ENCODE measurements at places on chromosomes 7 and 10.
A peak's percentile ranks its signal among the peaks of the same experiment; 100 is the strongest.

DNA sequence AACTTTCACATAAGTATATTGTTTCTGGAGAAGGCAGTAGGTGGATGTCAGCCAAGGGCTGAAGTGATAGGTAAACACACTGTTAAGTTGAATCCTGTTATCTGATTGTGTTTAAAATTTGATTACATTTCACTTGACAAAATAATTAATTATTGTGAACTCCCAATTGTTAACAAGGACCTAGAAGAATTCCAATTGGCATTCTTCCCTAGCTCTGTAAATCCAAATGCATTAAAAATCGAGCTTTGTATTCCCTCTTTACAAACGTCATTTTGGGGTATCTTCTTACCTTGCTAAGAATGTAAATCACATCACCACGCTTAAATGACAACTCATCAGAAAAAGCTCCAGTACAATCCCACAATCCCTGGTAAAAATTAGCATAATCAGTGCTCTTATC is 179.9 kb downstream of the SKAP2 start:
- no peak for DNase-seq
- no peak overlapping the region for H3K4me3 ChIP-seq
- H3K27me3 ChIP-seq: peaks cover 33% of the 10 kb centered on the region
- no peak overlapping the region for H3K27ac ChIP-seq
- H3K4me1 ChIP-seq: no peaks in the 10 kb centered on the region

DNA sequence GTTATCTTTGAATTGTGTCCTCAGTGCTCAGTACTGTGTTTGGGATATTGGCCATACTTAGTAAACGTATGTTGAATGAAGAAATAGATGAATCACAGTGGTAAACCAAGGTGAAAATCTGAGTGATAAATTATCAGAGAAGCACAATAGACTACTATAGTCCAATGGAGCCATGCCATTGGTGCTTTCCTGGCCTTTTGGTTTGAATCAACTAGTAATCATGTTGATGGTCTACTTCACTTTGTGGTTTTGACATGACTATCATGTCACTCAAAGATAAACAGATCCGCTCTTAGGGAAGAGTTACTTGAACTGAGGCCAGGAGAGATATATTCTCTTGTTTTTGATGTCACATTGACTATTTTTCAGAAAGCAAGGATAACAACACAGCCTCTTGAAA is 86.1 kb upstream of the IGFBP3 start:
- no peak for DNase-seq
- no peaks in the 10 kb centered on the region for H3K27me3 ChIP-seq
- no peak overlapping the region for H3K4me3 ChIP-seq
- H3K4me1 ChIP-seq: no peaks in the 10 kb centered on the region
- peaks cover 2% of the 10 kb centered on the region for H3K36me3 ChIP-seq

GRCh38 chr10:69088801-69089501 is 1.0 kb downstream of the SRGN start:
- peak overlapping the region; percentile 100 for H3K27ac ChIP-seq
- H3K4me1 ChIP-seq: peaks cover 47% of the 10 kb centered on the region
- H3K36me3 ChIP-seq: peaks cover 2% of the 10 kb centered on the region
- DNase-seq: peak; percentile 19
- H3K4me3 ChIP-seq: peak overlapping the region; percentile 87
- no peaks in the 10 kb centered on the region for H3K27me3 ChIP-seq

- H3K4me3 ChIP-seq: no peak overlapping the region
- H3K27ac ChIP-seq: no peak overlapping the region
- no peak for DNase-seq
Measured at GRCh38 chr10:131970946-131971345, 10.8 kb downstream of the BNIP3 start.

- peaks cover 5% of the 10 kb centered on the region for H3K27me3 ChIP-seq
- H3K27ac ChIP-seq: no peak overlapping the region
- DNase-seq: no peak
- no peak overlapping the region for H3K4me3 ChIP-seq
- no peaks in the 10 kb centered on the region for H3K4me1 ChIP-seq
Measured at GRCh38 chr10:93293999-93294398, 188.1 kb downstream of the MYOF start.

- no peak overlapping the region for H3K27ac ChIP-seq
- no peak overlapping the region for H3K4me3 ChIP-seq
- H3K36me3 ChIP-seq: peaks cover 11% of the 10 kb centered on the region
Measured at GRCh38 chr7:2838873-2839578, 5.1 kb downstream of the GNA12 start.

- H3K4me3 ChIP-seq: no peak overlapping the region
- peaks cover 4% of the 10 kb centered on the region for H3K4me1 ChIP-seq
- H3K27ac ChIP-seq: no peak overlapping the region
- H3K27me3 ChIP-seq: no peaks in the 10 kb centered on the region
Measured at GRCh38 chr10:126463286-126463685, 75.0 kb upstream of the ADAM12 start.

DNA sequence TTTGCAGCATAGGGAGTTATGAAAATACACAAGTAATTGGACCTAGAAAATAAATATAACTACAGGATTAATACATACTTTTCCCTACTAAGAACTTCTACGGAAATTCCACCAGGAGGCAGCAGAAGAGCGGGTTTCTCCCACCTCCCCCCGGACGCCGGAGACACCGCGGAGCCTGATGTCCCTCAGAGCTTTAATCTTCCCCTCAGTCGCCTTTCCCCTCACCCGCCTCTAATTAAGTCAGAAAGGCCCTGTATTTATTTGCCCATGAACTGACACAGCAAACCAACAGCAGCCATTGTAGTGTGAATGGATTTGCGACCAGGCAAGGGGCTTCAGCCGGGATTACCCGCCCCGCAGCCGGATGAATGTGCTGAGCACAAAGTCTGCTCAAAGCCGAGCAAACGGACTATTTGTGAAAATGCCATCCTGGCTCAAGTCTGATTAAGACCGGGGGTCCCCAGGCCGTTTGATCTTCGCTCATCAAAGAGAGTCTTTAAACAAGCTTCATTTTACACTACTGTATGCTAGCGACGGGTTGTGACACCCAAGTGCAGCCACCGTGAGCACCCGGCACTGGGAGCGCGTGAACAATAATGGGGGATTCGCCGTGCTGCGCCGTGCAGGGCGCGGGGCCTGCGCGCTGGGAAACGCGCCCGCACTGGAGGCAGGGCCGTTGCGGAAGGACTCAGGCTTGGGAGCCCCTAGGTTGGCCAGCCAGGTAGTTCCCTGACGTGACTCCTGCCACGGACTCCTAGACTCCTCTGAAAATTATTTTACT is 5.6 kb upstream of the DKK1 start:
- no peak overlapping the region for H3K27ac ChIP-seq
- peaks cover 42% of the 10 kb centered on the region for H3K27me3 ChIP-seq
- peaks cover 11% of the 10 kb centered on the region for H3K4me1 ChIP-seq
- peaks cover 2% of the 10 kb centered on the region for H3K36me3 ChIP-seq
- H3K4me3 ChIP-seq: peak overlapping the region; percentile 9
- no peak for DNase-seq

GRCh38 chr7:130900471-130901076 is 166.6 kb upstream of the KLF14 start:
- peak overlapping the region; percentile 94 for H3K27ac ChIP-seq
- H3K4me3 ChIP-seq: peak overlapping the region; percentile 80
- no peaks in the 10 kb centered on the region for H3K27me3 ChIP-seq
- DNase-seq: no peak
- H3K4me1 ChIP-seq: peaks cover 77% of the 10 kb centered on the region

DNA sequence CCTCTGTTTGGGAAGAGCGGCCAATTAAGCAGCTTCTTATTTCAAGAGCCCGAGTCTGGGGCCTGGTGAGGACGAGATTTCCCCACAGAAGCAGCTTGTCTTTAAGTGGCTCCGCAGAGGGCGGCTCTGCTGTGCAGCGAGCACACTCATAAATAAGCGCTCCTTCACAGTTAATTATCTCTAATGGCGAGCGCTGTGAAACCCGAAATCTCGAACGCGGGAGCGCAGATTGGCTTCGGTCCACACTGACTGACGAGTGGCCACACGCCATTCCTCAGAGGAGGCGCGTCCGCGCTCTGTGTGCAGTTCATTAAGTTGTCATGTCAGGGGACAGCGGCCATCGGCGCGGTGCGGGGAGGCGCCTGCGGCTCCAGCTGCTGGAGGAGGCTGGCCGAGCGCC is 560.9 kb downstream of the DNAJB6 start:
- no peaks in the 10 kb centered on the region for H3K4me1 ChIP-seq
- no peak overlapping the region for H3K4me3 ChIP-seq
- peaks cover 14% of the 10 kb centered on the region for H3K27me3 ChIP-seq
- H3K36me3 ChIP-seq: no peaks in the 10 kb centered on the region
- no peak for DNase-seq

DNA sequence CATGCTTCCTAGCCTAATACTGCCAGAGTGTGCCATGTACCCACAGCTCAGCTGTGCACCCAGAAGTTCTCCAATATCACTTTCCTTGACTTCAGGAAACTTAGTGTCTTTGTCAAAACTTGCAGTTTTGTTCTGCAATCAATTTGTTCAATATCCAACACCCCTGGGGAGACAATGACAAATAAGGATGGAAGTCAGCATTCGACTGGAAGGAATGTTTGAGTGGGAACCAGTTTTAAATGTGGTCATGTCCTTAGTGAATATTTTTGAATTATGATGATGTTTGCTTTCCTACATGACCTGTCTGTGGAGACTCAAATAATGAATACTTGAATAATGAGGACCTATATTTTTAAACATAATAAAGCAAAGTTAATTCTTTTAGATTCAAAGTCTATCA is 112.0 kb downstream of the ANK3 start:
- DNase-seq: no peak
- no peak overlapping the region for H3K4me3 ChIP-seq
- H3K4me1 ChIP-seq: no peaks in the 10 kb centered on the region
- H3K27me3 ChIP-seq: no peaks in the 10 kb centered on the region
- H3K27ac ChIP-seq: no peak overlapping the region

GRCh38 chr10:59212301-59212798 is 35.9 kb downstream of the PHYHIPL start:
- DNase-seq: no peak
- peaks cover 2% of the 10 kb centered on the region for H3K4me1 ChIP-seq
- H3K27ac ChIP-seq: no peak overlapping the region

- no peak for DNase-seq
- H3K4me1 ChIP-seq: peaks cover 2% of the 10 kb centered on the region
- peaks cover 3% of the 10 kb centered on the region for H3K36me3 ChIP-seq
- H3K27me3 ChIP-seq: peaks cover 59% of the 10 kb centered on the region
- H3K4me3 ChIP-seq: no peak overlapping the region
Measured at GRCh38 chr7:39554583-39555165, 11.5 kb upstream of the YAE1 start.

GRCh38 chr10:83050815-83051214 is 1088.5 kb upstream of the GHITM start:
- no peaks in the 10 kb centered on the region for H3K4me1 ChIP-seq
- H3K4me3 ChIP-seq: no peak overlapping the region
- no peak overlapping the region for H3K27ac ChIP-seq
- no peak for DNase-seq
- no peaks in the 10 kb centered on the region for H3K36me3 ChIP-seq
- H3K27me3 ChIP-seq: no peaks in the 10 kb centered on the region

- no peak for DNase-seq
- no peaks in the 10 kb centered on the region for H3K4me1 ChIP-seq
- H3K4me3 ChIP-seq: no peak overlapping the region
- no peaks in the 10 kb centered on the region for H3K27me3 ChIP-seq
- no peaks in the 10 kb centered on the region for H3K36me3 ChIP-seq
Measured at GRCh38 chr7:111184987-111185386, 94.1 kb downstream of the LRRN3 start.

GRCh38 chr7:2120841-2121830 is 111.6 kb downstream of the MAD1L1 start:
- H3K36me3 ChIP-seq: peaks cover 4% of the 10 kb centered on the region
- H3K4me1 ChIP-seq: peaks cover 16% of the 10 kb centered on the region
- no peak for DNase-seq
- no peaks in the 10 kb centered on the region for H3K27me3 ChIP-seq
- peak overlapping the region; percentile 91 for H3K4me3 ChIP-seq

DNA sequence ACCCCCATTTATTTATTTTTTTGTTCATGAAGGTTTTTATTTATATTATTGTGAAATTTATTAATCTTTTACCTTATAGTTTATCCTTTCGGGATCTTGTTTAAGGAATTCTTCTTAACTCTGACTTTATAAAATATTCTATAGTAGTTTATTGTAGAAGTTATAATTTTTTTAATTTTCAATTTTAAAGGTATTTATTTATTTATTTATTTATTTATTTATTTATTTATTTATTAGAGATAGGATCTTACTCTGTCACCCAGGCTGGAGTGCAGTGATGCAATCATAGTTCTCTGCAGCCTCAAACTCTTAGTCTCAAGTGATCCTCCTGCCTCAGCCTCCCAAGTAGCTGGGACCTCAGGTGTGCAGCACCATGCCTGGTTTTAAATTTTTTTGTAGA is 56.0 kb downstream of the NRF1 start:
- peaks cover 2% of the 10 kb centered on the region for H3K36me3 ChIP-seq
- no peak for DNase-seq
- H3K27ac ChIP-seq: peak overlapping the region; percentile 29
- peaks cover 6% of the 10 kb centered on the region for H3K4me1 ChIP-seq
- no peak overlapping the region for H3K4me3 ChIP-seq
- no peaks in the 10 kb centered on the region for H3K27me3 ChIP-seq

DNA sequence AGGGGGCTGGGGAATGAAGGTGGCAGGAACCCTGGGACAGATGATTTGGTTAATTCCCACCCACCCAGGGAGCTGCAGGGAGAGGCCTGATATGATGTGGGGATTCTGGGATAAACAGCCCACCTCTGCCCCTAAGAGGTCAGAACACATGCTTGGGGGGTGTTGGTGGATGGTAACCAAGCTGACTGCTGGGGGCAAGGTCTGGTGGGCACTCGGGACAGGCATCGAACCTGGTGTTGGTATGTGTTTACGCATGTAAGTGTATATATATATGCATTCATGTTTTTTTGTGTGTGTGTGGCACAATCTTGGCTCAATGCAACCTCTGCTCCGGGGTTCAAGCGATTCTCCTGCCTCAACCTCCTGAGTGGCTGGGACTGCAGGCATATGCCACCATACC is 80.7 kb upstream of the TMEM248 start:
- peaks cover 7% of the 10 kb centered on the region for H3K4me1 ChIP-seq
- no peak for DNase-seq
- H3K27ac ChIP-seq: no peak overlapping the region
- no peaks in the 10 kb centered on the region for H3K27me3 ChIP-seq

GRCh38 chr7:80230327-80230726 is 95.7 kb downstream of the GNAI1 start:
- H3K4me3 ChIP-seq: no peak overlapping the region
- DNase-seq: no peak
- H3K27me3 ChIP-seq: no peaks in the 10 kb centered on the region
- no peaks in the 10 kb centered on the region for H3K36me3 ChIP-seq

DNA sequence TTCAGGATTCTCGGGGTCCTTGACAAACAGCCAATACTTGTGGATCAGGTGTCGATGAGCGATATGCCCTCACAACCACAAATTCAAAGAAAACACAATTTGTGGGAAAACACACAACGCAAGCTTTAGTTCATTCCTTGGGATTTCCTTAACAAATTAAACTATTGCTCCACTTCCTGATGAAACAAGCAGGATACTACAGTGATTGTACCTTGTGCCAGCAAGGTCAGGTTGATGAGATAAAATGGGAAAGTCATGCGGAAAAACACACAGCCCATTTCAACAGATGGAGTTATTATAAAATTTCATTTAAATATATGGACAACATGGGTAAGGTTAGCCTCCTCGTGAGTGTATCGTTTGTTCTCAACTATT is 8.8 kb upstream of the RHOBTB1 start:
- no peak overlapping the region for H3K4me3 ChIP-seq
- no peak for DNase-seq
- H3K36me3 ChIP-seq: no peaks in the 10 kb centered on the region

All from T-helper 17 cell (primary cell).